NCI-H1105 (cell line): ENCODE measurements at places on chromosomes 1 and 21.
A peak's percentile ranks its signal among the peaks of the same experiment; 100 is the strongest.

DNA sequence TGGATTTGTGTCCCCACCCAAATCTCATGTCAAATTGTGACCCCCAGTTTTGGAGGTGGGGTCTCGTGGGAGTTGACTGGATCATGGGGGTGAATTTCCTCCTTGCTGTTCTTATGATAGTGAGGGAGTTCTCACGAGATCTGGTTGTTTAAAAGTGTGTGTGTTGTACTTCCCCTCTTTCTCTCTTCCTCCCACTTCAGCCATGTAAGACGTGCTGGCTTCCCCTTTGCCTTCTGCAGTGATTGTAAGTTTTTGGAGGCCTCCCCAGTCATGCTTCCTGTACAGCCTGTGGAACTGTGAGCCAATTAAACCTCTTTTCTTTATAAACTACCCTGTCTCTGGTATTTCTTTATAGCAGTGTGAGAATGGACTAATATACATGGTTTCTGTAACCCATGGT, 64.6 kb downstream of the RHOU start:
- DNase-seq: no peak

GRCh38 chr1:26281971-26282370, 2.1 kb downstream of the SH3BGRL3 start:
- DNase-seq: no peak

GRCh38 chr21:33449616-33450015, 30.2 kb downstream of the TMEM50B start:
- DNase-seq: no peak

DNA sequence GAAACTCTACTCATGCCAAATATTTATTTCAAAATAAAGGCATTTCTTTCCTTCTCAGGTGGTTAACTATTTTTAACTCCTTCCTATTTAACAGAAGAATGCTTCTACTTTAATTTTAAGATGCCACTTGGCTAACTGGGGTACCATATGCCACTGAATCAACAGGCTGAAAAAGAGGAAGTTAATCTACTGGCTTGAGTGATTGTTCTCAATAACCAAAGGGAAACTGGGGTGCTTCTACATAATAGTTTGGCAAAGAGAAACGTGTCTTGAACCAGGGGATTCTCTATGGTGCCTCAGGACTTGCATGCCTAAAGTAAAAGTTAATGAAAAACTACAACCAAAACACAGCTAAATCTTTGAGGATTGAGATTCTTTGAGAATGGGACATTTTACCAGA, 142.6 kb downstream of the DENND1B start:
- DNase-seq: no peak

DNA sequence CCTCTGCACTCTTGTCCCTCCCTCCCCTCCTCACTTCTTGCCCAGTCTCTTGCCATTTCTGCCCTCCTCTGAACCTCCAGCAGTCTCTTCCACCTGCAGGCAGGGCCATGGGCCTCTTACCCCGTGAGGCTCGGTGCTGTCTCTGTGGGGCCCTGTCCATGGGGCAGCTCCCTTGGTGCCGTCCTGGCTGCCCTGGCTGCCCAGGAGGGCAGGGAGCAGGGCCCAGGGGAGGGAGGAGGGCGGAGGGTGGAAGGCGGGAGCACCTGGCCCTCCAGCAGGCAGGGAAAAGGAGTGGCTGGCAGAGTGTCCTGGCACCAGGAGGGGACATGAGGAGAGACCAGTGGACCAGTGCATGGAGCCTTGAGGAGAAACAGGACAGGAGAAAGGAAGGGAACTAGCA, at the start of gene RORC:
TSS of gene RORC (minus strand) at position 198 of the 400 bp plus-strand sequence. CDS start at position 160, 38 bp downstream.
- DNase-seq: no peak

- peak; percentile 57 for DNase-seq
These were observed 14.3 kb downstream of the TMEM35B start for GRCh38 chr1:34970829-34971228.

GRCh38 chr1:84101204-84101603, 42.9 kb upstream of the PRKACB start:
- no peak for DNase-seq

- no peak for DNase-seq
These were observed 125.6 kb upstream of the LMO4 start for GRCh38 chr1:87202922-87203655.

- no peak for DNase-seq
These were observed 148.4 kb downstream of the SYT2 start for GRCh38 chr1:202561726-202562443.

DNA sequence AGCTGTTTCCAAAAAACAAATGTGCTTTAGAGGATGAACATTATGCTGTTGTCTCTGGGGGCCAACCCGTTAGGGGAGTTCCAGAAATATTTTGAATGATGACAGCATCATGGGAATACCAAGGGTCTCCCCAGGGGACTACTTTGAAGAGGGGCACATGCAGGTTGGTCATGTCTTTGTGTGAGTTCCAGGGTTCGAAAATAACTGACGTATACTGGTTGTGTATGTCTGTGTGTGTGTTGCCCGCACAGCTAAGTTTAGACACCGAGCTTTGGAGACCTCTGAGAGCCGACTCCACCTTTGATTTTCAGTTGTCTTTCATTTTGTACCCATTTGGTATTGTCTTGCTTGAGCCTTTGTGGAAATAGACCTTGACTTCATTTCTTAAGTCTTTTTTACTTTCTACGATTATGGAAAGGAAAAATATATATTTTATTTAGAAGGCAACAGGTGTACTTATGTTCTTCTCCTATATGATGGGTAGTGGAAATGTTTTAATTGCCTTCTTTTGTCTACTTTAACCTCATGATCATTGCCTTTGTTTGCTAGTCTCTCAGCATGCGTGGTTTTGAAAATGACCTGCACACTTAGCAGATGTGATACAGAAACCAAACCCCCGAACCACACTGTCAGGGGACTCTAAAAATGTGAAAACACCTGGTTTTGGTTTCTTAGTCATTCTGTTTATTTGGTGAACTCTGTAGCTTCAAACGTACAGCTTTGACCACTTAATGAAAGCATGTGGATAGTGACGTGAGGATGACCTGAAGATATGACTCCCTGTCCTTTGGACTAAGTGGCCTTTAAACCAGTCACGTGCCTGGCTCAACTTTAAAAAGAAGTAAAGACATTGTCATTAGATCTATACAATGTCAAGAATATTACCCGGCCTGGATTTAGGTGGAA, 56.5 kb downstream of the GALNT2 start:
- no peak for DNase-seq

- no peak for DNase-seq
These were observed 601.0 kb downstream of the NUF2 start for GRCh38 chr1:163922743-163923201.

GRCh38 chr1:33895976-33896375, 32.1 kb downstream of the HMGB4 start:
- no peak for DNase-seq

- DNase-seq: no peak
These were observed 99.5 kb upstream of the DUSP10 start for GRCh38 chr1:221841251-221841982.

DNA sequence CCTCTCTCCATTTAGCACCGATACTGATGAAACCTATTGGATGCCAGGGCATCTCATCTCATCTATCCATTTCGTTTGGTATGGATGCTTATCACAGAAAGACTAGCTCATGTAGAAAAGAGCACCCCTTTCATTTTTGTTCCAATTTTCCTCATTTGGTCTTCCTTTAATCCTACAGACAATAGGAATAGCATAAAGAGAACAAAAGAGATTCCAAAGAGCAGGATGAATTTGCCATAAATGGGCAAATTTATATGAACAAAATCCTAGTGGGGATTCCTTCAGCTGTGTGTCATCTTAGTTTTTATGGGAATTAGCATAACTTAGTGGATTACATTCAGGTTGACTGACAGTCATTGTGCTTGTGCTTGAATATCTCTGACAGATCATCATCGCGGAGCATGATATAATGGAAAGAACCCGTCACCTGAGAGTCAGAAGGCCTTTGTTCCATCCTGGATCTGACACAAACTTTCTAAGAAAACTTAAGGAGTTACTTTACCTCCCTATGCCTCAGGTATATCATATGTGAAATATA, 777.5 kb upstream of the ADGRL2 start:
- no peak for DNase-seq

DNA sequence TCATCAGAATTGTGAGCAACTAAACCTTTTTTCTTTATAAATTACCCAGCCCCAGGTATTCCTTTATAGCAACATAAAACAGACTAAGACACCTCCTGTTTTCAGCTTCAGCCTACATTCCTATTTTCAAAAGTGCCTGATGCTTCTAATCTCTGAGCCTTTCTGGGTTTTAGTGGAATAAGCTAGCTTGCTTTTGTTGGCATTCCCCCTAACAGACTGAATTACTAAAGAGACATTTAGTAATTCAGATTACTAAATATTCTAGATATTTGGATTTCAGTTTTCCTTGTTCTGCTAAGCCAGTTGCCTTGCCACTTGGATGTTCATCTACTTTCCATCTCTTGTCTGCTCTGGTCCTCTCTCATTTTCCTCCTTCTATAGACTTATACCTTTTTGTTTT, 10.5 kb upstream of the GNG12 start:
- DNase-seq: no peak

DNA sequence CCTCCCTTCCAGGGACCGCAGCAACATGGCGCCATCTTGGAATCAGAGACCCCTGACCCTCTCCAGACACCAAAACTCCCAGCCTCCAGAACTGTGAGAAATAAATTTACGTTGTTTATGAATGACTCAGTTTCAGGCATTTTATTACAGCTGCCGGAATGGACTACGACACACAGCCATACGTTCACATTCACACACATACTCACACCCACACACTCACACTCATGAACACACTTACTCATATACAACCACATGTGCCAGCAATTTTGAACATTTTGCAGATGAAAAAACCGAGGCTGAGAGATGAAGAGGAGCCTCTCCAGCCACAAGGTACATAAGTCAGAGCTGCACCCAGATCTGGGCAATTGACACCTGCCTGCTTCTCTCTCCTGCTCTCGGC, 151.0 kb upstream of the RAB4A start:
- DNase-seq: no peak

- no peak for DNase-seq
These were observed 779 bp downstream of the LRRC40 start for GRCh38 chr1:70204600-70204999.

- no peak for DNase-seq
These were observed 97.6 kb downstream of the NAV1 start for GRCh38 chr1:201636510-201636971.

- peak; percentile 10 for DNase-seq
These were observed 67.2 kb downstream of the BACE2 start for GRCh38 chr21:41235201-41235600.

DNA sequence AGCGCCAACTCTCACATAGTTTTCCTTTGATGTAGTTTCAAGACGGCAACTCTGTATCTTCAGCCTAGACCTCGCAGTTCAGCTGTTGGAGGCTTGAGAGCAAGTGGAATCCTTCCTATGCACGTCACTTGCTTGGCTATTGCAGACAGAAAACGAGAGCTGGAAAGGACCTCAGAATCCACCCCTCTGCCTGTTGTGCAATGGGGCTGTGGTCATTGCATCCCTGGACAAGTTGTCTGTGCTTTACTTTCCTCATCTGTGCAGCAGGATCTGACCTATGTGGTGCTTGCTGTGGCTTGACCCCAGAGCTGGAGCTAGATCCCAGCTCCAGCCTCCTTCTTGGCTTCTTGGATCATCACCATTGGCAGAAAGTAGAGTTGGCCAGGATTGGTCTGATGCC, 50.0 kb upstream of the IGSF21 start:
- DNase-seq: no peak

GRCh38 chr1:153928791-153929341, 6.1 kb upstream of the GATAD2B start:
- no peak for DNase-seq

- no peak for DNase-seq
These were observed 579 bp upstream of the ZNF684 start for GRCh38 chr1:40530735-40531380.

DNA sequence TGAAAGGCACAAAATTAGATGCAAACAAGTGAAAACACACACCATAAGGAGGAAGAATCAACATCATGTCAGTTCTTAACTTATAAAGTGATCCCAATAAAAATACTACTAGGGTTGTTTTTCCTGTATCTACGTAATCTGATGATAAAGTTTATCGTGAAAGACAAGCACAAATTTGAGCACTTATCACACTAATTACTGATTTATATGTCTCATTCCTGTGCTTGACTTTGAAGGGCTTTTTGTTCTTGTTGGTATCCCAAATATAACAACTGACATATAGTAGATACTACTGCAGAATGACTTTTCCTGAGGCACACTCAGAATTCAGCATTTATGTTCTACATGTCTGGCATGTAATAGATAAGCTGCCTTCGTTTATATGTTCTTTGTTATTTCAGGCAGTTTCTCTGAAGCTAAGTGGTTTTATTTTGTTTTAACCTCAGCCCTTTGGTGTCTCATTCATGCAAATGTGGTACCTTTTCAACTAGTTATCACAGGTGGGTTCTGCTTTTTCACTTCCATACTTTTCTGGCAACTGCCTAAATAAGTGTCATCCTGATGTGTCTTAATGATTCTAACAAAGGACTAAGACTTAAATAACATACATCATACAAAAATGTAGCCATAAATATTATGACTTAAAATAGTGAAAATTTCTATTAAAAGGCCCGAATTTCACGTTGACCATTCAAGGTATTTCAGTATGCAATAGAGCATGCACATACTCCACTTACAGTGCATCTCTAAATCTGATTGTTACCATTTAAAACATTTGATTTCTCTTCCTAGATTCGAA, 73.2 kb downstream of the LRRC8C start:
- DNase-seq: no peak
